Chondrocyte (in vitro differentiated cells): ENCODE measurements at places on chromosomes 4 and X. TPM values are rescaled to one million over a fixed set of nuclear protein-coding genes. Genes with fewer than 3 reads are reported as not detected.

- H3K4me3 ChIP-seq: no peak overlapping the region
- no peaks in the 10 kb centered on the region for H3K4me1 ChIP-seq
- no peaks in the 10 kb centered on the region for H3K27me3 ChIP-seq
These were observed 37.1 kb downstream of the SLC39A8 start for GRCh38 chr4:102308032-102308799.

DNA sequence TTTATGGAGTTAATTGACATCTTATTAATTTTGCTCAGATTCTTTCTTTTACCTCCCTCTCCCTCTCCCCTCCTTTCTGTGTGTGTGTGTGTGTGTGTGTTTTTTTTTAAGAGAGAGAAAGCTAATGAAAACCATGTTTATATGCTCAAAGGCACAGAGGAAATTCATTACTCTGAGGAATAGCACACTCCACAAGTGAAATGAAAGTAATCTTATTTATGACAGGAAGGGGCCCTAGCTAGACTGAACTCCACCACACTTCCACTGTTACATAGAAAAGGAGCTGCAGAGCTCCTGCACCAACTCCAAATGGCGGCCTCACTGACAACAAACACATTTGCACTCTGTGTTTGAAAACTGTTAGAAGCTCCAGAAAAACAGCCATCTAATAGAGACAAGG is 150.6 kb downstream of the RASL11B start:
- H3K27ac ChIP-seq: peak overlapping the region; percentile 27
- no peak overlapping the region for H3K4me3 ChIP-seq
- no peaks in the 10 kb centered on the region for H3K27me3 ChIP-seq
- DNase-seq: no peak

GRCh38 chr4:49032440-49033161 is 46.5 kb downstream of the CWH43 start:
- H3K36me3 ChIP-seq: no peaks in the 10 kb centered on the region
- H3K27me3 ChIP-seq: peaks cover 19% of the 10 kb centered on the region
- H3K27ac ChIP-seq: no peak overlapping the region

DNA sequence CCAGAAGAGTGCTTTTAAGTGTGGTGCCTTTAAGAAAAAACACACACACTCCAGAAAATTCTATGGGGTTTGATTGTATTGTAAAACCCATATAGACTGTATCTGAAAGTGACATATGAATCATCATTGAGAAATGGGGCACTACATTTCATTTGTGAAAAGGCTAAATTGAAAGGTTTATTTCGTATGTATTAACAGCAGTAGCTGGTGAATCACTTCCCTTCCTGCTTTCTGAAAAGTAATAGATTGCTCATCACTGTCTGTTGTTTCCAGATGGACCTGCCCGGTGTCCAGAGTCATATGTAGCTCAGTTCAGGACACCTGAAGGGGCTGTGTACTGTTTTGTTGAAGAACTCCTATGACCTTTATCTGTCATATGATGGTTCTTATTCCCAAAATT is 28.1 kb upstream of the HPRT1 start:
- H3K27ac ChIP-seq: no peak overlapping the region
- H3K27me3 ChIP-seq: peaks cover 9% of the 10 kb centered on the region
- no peak for DNase-seq
- peaks cover 7% of the 10 kb centered on the region for H3K36me3 ChIP-seq

DNA sequence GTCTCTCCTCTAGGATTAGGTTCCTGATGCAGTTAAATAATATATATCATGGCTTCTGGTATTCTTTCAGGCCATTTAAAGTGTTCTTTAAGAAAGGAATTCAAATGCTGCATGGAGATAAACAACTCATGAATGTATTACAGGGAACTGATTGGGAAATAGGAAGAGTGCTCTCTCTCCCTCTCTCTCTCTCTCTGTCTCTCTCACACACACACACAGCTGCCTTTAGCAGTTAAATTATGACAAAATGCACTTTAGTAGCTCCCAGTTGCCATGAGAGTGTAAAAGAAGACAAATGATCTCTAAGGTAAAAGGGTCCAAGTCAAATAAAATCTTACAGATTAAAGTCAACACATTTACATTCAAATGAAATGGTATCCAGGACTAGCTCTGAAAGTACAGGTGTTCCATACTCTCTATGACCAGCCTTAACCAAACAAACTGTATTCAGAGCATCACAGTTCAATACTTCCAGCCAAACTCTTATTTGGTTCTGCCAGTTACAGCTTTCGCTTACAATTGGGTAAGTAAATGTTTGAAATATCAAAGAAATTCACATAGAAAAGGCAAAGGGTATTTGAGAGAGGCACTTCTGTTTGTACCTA is 94.7 kb upstream of the CXXC4 start:
- H3K4me1 ChIP-seq: peaks cover 5% of the 10 kb centered on the region
- no peak overlapping the region for H3K4me3 ChIP-seq
- H3K27ac ChIP-seq: no peak overlapping the region
- H3K27me3 ChIP-seq: peaks cover 2% of the 10 kb centered on the region

GRCh38 chr4:171583790-171584189 is 229.4 kb upstream of the GALNTL6 start:
- DNase-seq: no peak
- H3K4me1 ChIP-seq: no peaks in the 10 kb centered on the region
- no peaks in the 10 kb centered on the region for H3K36me3 ChIP-seq
- no peaks in the 10 kb centered on the region for H3K27me3 ChIP-seq
- no peak overlapping the region for H3K27ac ChIP-seq
- no peak overlapping the region for H3K4me3 ChIP-seq

DNA sequence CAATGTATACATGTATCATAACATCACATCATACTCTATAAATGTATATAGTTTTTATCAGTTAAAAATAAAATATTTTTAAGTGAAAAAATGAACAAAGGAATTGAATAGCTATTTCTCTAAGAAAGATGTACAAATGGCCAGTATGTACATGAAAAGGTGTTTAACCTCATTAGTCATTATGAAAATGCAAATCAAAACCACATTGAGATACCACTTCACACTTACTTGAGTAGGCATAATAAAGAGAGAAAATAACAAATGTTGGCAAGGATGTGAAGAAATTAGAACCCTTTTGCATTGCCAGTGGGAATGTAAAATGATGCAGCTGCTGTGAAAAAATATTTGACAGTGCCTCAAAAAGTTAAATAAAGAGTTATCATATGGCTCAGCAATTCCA is 95.5 kb downstream of the IRS4 start:
- peaks cover 57% of the 10 kb centered on the region for H3K36me3 ChIP-seq
- no peak overlapping the region for H3K4me3 ChIP-seq
- H3K27me3 ChIP-seq: no peaks in the 10 kb centered on the region
- H3K27ac ChIP-seq: no peak overlapping the region
- DNase-seq: no peak

DNA sequence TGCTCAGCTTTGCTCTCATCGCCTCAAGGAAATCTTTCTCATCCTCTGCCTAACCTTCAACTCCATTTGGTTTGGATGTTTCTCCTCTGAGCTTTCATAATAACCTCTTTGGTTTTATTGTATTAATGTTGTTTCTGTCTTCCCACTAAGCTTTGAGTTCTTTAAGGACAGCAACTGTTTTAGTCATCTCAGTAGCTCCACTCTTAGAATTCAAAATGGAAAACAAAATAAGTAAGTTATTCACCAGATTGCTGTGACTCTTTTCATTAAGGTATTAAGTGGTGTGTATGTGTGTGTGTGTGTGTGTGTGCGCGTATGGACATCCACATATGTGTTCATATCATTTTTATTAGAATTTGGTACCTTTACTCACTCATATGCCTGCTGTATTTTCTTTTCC is 279.2 kb upstream of the BOD1L1 start:
- peaks cover 1% of the 10 kb centered on the region for H3K36me3 ChIP-seq
- H3K4me3 ChIP-seq: no peak overlapping the region
- peaks cover 56% of the 10 kb centered on the region for H3K4me1 ChIP-seq
- no peak for DNase-seq

DNA sequence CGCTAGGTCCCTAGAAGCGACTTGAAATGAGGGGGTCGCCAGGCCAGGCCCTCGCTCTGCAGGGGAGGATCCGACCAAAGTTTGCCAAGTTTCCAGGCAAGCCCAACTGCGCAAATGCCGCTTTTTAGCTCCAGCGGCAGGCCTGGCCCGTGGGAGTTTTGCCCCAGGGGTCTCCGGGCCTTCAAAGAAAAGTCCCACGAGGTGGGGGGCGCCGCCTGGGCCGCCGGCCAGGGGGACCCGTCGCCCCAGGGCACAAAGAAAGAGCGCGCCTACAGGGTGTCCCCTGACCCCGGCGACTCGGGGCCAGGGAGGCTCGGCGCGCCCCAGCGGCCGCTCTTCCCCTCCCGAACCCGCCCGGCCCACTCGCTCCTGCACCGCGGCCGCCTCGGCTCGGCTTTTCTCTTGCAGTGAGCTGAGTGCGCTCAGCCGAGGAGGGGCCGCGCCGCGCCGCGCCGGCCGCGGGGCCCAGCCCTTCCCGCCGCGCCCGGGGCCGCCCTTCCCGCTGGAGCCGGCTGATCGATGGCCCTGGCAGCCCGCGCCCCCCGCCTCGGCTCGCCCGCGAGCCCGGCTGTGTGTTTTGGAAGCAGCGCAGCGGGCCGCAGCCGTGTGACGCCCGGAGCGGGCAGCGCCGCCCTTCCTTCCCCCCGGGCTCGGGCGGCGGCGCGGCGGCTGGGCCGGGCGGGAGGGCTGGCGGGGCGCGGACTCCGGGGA is 754 bp upstream of the KLF3 start:
- H3K36me3 ChIP-seq: no peaks in the 10 kb centered on the region
- H3K27me3 ChIP-seq: no peaks in the 10 kb centered on the region
- peak overlapping the region; percentile 83 for H3K27ac ChIP-seq
- peaks cover 40% of the 10 kb centered on the region for H3K4me1 ChIP-seq

DNA sequence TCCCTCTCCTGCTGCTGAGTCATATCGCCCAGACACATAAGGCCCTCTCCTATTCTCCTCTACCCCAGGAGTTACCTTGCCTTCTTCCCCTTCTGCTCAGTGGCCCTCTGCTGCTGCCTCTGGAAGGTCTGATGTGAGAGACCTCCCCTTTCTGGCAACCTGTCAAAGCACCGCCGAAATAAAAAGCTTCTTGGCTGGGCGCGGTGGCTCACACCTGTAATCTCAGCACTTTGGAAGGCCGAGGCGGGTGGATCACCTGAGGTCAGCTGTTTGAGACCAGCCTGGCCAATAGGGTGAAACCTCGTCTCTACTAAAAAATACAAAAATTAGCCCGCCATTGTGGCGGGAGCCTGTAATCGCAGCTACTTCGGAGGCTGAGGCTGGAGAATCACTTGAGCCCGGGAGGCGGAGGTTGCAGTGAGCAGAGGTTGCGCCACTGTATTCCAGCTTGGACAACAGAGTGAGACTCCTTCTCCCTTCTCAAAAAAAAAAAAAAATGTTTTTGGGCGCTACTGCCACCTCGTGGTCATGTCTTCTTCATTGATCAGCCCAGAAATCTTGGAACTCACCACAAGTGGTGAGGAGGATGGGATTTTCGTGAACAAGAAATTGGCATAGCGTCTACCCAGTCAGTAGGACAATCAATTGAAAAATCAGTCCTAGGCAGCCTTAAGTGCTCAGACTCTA is 8.6 kb upstream of the ZXDA start:
- no peaks in the 10 kb centered on the region for H3K4me1 ChIP-seq
- H3K27ac ChIP-seq: no peak overlapping the region
- H3K4me3 ChIP-seq: no peak overlapping the region
- no peaks in the 10 kb centered on the region for H3K36me3 ChIP-seq
- no peaks in the 10 kb centered on the region for H3K27me3 ChIP-seq
- no peak for DNase-seq

- H3K4me3 ChIP-seq: no peak overlapping the region
- peaks cover 4% of the 10 kb centered on the region for H3K4me1 ChIP-seq
- peaks cover 2% of the 10 kb centered on the region for H3K36me3 ChIP-seq
- DNase-seq: no peak
These were observed 197.2 kb upstream of the VCX3A start for GRCh38 chrX:6732101-6732500.

GRCh38 chr4:25590171-25590570 is 65.5 kb upstream of the SLC34A2 start:
- no peaks in the 10 kb centered on the region for H3K4me1 ChIP-seq
- DNase-seq: no peak
- no peak overlapping the region for H3K27ac ChIP-seq
- no peak overlapping the region for H3K4me3 ChIP-seq
- peaks cover 6% of the 10 kb centered on the region for H3K27me3 ChIP-seq
- no peaks in the 10 kb centered on the region for H3K36me3 ChIP-seq

DNA sequence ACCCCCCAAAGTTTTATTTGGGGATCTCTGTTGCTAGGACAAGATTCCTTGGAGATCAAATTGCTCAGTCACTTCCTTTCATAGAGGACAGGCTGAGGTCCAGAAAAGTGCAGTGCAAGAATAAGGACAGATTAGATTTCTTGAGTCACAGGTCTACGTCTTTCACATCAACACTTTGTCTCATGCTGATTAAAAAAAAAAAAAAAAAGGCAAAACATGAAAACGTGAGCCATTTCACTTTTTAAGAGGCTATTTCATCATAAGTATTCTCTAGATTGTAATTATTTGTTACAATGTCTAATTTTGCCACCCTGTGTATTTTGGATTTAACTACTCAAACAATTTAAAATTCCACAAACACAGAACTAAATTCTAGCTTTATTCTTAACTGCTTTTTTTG is 647.0 kb downstream of the TRAM1L1 start:
- H3K4me3 ChIP-seq: no peak overlapping the region
- H3K27me3 ChIP-seq: no peaks in the 10 kb centered on the region
- no peak for DNase-seq
- no peaks in the 10 kb centered on the region for H3K4me1 ChIP-seq

GRCh38 chr4:52945326-52945898 is 83.3 kb downstream of the RASL11B start:
- no peak for DNase-seq
- H3K4me3 ChIP-seq: no peak overlapping the region
- no peak overlapping the region for H3K27ac ChIP-seq
- peaks cover 15% of the 10 kb centered on the region for H3K4me1 ChIP-seq
- no peaks in the 10 kb centered on the region for H3K27me3 ChIP-seq

DNA sequence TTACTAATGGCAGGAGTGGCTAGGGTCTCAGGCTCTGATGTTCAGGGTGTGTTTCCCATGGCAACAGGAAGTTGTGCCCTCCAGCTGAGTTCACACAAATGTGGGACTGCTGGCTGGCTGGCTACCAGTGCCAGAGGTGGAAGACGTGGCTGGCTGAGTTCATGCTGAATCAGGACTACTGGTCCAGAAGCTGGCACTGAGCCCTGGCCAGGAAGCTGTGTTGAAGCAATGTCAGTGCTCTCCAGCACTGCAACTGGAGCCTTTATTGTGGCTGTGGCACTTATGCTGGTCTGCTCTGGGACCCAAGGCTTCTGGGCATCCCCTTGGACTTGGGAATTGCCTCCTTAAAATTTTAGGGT is 42.0 kb upstream of the ZXDA start:
- H3K27me3 ChIP-seq: no peaks in the 10 kb centered on the region
- DNase-seq: no peak
- H3K36me3 ChIP-seq: no peaks in the 10 kb centered on the region

SPANXA2 gene
- not detected in 3 replicates for total RNA-seq
